ENCODE measurements at places on chromosomes 7 and 10.

GRCh38 chr10:24762966-24763623 lies 39.4 kb upstream of the ARHGAP21 start:
- no peak for DNase-seq

DNA sequence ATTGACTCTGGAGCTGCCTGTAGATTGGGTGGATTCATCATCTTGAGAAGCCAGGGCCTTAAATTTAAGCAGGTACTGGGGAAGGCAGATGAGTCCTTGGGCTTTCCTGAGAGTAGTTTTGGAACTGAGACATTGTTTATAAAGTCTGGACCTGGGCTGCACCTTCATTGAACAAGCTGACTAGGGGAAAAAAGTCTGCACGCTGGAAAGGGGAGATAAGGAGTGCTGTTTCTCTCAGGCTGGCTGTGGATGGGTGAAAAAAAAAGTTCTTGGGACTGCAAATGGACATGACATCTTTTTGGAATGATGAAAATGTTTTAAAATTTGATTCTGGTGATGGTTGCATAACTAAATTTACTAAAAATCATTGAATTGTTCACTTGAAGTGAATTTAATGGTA lies 12.0 kb downstream of the SEC24C start:
- no peak for DNase-seq

- no peak for DNase-seq
These were observed 25.0 kb downstream of the GPR22 start for GRCh38 chr7:107494884-107495283.

DNA sequence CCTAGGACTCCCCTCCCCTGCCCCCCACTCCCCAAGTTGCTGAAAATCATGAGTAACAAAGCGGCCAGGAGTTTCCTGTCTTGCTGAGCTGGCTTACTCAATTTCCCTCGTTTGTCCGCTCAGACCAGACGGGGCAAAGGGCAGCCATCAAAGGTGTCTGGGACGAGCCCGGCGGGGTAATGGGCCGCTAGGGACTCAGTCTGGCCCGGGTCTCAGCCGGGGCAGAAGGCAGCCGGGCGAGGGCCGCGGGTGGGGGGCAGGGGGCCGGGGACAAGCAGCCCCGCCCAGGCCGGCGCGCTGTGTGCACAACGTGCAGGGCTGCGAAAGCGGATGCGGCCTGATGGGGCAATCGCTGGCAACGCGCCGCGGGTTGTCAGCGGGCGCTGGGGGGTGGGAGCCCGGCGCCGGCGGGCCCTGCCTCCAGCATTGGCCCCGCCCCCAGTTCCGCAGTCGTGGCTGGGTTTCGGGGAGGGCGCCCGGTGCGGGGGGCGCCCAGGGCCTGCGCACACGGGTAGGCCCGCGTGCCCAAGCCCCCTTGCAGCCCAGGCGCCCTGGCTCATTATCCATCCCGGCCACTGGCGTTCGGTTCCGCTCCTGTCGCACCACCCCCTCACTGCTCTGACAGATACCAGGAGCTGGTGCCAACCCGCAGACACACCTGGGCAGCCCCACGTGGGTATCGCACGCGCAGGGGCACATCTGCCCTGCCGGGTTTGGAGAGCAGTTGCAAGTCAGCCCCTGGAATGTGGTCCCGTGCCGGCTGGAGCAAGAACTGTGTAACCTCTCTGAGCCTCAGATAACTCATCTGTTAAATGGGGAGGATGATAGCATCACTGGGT lies 35.1 kb downstream of the DNAJB12 start:
- DNase-seq: peak; percentile 91

GRCh38 chr10:114795039-114795438 lies 26.5 kb upstream of the FHIP2A start:
- no peak for DNase-seq

DNA sequence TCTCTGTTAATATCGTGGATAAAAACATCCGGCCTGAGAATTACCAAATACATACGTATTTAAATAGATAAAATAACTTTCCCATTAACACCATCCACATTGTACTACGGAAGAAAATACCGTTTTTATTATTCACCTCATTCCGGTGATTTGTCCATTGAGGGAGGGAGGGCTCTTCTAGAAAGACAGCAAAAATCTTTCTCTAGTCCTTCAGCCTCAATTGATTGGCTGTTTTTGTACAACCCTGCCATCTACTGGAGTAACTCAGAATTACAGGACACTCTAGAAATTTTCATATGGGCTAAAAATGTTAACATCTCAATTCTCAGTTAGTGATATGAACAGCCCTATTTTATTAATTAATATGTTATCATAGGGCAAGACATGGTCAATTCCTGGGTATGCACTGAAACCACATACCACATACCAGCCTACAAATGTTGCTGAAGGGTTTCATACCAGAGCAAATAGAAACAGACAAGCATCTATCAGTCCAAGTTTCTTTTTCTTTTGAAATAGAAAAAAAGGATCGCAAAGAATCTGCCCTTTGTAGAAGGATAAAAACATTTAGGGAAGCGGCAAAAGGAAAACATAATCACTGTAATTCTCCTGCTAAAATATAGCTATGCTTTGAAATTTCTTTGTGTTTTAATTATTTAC lies 55.8 kb upstream of the CDCA7L start:
- DNase-seq: peak; percentile 11

GRCh38 chr7:142883145-142883544 lies 2.4 kb downstream of the TRPV6 start:
- no peak for DNase-seq

- no peak for DNase-seq
These were observed 49.4 kb upstream of the RET start for GRCh38 chr10:43027331-43027955.

DNA sequence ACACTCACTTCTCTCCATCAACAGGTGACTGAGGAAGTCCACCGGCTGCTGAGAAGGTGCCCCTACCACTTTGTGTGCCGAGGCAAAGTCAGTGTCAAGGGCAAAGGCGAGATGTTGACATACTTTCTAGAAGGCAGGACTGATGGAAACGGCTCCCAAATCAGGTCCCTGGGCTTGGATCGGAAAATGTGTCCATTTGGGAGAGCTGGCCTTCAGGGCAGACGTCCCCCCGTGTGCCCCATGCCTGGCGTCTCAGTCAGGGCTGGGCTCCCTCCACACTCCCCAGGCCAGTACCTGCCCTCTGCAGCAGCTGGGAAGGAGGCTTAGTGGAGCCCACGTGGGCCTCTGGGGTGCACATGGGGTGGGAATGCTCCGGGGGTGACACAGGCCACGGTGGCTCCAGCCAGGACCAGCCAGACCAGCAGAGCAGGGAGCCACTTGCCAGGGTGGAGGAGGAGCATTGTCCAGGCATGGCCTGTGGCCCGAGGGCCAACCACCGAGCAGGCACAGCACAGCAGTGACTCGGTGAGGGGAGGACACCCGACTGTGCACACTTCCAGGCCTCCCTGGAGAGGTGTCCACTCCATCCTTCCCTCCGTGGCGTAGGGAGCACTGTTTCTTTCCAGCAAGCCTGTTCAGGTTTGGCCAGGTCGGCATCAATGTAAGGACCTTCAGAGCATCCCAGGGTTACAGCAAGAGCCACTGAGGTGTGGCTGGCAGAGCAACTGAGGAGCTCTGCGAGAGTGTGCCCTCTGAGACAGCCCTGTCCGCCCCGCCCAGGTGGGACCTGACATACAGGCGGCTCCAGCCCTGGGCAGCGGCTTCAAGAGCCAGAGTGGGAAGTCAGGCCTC lies 139.7 kb downstream of the ADCY1 start:
- no peak for DNase-seq

- peak; percentile 71 for DNase-seq
These were observed 423 bp downstream of the BAZ1B start for GRCh38 chr7:73521636-73522104.

DNA sequence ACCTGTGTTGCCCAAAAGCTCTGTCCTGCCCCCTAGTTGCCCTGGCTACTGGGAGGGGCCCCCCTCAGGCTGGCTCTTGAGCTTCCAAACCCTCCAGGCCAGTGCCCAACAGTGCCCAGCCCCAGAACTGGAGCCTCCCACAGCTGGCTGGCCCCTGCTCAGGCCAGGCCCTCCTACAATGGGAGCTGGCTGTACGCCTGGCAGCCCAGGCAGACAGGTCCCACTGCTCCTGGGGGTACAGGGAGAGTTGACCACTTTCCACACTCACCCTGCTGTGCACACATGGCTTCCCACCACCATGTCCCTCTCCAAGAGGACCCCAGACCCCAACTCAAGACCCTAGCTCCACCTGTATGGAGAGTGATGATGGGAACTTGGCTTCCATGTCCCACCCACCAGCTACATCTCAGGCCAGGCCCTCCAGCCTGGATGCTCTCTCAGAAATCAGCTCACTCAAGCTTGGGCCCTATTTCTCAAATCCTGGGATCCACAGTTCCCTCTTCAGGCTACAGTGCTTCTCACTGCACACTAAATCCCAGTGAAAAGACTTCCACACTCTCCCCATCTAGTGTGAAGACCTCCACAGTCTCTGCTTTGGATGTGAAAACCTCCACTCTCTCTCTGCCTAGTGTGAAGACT lies 92.6 kb downstream of the OAT start:
- no peak for DNase-seq

DNA sequence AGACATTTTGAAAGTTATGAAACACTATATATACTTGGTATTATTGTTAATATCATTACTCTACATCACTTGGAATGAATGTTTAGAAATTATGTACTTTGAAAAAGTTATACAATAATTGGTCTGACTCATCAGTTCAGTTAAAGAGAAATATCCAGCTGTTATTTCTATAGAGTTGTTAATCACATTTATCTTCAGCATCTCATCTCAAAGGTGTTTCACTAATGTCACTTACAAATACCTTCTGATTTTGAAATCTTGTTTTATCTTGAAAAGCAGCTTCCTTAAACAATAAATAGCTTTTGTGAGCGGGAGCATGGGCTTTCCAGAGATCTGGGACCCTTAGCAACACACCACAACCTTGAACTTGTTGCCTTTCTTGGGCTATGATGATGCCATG lies 205.2 kb downstream of the PCLO start:
- DNase-seq: no peak

DNA sequence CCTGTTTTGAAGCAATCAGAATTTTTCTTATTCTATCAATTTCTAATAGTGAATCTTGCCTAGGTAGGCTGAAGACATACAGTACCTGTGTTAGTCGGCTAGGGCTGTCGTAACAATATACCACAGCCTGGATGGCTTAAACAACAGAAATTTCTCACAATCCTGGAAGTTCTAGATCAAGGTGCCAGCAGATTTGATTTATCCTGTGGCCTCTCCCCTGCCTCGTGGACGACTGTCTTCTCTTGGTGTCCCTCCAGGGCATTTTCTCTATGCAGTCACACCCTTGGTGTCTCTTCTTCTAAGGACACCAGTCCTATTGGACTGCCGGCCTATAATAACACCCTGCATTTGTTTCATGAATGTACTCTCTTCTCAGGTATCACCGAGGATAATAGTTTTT lies 1.8 kb upstream of the RSU1 start:
- DNase-seq: no peak

DNA sequence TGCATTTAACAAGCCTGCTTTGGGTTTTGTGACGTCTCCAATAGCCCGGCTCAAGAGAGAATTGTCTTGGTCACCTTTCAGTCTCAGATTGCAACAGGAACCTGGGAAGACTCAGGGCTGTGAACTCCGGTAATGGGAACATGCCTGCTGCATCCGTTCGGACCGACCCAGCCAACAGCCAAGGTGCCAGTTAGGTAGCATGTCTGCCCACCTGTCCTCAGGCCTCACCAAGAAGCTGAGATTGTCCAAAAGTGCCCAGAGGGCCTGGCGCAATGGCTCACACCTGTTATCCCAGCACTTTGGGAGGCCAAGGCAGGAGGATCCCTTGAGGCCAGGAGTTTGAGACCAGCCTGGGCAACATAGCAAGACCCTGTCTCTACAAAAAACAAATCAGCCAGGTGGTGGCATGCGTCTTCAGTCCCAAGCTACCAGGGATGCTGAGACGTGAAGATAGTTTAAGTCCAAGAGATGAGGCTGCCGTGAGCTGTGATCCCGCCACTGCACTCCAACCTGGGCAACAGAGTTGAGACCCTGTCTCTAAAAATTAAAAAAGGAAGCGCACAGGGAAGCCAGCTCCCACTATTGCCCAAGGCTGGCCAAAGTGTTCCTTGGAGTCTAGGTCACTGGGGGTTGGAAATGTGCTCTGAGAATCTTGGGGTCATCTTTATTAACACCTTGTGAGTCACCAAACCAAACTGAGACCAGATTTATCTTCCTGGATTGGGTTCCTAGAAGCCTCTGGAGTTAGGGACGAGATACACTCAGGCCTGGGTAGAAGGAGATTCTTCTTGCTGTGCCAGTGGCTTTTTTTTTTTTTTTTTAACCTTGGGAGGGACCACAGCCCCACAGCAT lies 26.9 kb downstream of the BAG3 start:
- no peak for DNase-seq

DNA sequence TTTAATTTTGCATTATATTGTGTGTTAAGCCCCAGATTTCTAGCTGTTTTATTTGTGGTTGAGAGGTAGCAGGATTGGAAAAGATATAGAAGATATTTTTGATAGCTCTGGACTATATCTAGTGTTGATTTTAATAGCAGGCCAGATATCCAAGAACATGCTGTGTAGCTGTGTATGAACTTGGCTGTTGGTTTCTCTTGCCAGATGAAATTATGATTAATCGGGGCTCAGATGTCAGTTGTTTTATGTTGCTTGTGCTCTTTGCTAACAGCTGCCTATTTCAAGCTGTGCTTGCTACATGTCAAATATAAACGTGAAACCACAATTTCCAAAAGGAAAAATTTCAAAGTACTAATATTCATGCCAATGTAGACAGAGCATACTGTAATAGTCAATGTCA lies 141.1 kb downstream of the GRM3 start:
- DNase-seq: no peak

DNA sequence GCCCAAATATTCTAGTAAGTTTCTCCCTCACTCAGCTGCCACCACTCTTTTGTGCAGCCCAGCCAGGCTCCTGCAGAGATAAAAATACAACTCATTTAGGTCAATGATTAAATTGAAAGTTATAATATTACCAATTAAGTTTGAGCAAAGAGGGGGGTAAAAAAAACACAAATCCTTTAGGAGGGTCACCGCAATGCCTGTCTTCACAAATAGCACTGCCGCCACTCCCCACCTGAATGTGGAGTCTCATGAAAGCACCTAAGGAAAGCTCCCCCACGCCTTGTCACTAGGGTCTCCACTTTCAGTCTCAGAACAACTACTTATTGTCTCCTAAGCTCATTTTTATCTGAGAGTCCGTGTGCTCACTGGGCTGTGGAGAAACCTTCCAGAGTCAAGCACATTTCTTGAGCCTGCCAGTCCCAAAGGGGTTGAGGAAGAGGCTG lies 148.7 kb downstream of the FGFR2 start:
- DNase-seq: no peak

DNA sequence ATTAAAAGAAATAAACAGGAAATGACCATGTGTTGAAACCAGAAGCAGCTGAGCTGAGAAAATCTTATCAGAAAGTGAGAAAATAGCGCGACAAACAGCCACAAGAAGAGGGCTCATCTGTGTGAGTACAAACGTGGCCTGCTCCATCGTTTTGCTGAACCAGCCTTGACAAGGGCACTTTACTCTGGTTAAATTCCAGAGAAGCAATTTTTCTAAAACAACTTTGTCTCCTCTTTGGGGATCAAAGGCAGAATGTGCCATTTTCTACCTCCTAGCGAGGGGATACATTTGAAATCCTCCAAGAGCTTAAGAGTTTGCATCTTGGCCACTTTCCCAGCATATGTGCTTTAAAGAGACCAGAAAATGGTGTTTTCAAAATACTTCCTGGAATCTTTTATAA lies 51.3 kb upstream of the VIPR2 start:
- DNase-seq: no peak
